GM23338 (cell line): ENCODE measurements at places on chromosomes 11 and 22. TPM values are rescaled to one million over a fixed set of nuclear protein-coding genes. Genes with fewer than 3 reads are reported as not detected.

DNA sequence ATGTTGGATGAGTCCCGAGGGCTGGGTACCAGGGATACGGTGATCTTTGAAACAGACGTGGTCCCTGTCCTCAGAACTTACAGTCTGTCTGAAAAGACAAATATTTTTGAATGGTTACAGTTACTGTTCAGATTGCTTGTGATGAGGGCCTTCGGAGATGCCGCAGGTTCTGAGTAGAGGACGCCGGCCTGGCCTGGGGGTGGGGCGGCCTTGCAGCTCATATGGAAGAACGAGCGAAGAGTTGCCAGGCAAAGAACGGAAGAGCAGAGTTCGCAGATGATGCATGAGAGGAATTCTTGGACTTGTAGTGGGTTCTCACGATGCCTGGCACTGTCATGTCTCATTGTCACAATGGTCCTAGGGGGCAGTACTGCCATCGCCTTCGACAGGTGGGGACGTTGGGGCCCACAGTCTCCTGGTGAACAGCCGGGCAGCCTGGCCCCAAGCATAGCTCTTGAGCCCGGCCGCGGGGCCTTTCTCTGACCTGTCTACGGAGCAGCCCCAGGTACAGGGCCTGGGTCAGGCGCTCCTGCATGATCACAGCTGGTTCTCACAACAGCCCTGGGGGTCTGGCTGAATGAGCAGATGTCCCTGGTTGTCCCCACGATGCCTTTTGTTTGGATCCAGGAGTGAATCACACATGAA is 60.9 kb upstream of the PARVG start:
- DNase-seq, result no peak
- no peaks in the 10 kb centered on the region for H3K27me3 ChIP-seq
- no peak overlapping the region for H3K27ac ChIP-seq
- H3K36me3 ChIP-seq, result no peaks in the 10 kb centered on the region
- H3K4me1 ChIP-seq, result no peaks in the 10 kb centered on the region
- H3K4me3 ChIP-seq, result no peak overlapping the region

DNA sequence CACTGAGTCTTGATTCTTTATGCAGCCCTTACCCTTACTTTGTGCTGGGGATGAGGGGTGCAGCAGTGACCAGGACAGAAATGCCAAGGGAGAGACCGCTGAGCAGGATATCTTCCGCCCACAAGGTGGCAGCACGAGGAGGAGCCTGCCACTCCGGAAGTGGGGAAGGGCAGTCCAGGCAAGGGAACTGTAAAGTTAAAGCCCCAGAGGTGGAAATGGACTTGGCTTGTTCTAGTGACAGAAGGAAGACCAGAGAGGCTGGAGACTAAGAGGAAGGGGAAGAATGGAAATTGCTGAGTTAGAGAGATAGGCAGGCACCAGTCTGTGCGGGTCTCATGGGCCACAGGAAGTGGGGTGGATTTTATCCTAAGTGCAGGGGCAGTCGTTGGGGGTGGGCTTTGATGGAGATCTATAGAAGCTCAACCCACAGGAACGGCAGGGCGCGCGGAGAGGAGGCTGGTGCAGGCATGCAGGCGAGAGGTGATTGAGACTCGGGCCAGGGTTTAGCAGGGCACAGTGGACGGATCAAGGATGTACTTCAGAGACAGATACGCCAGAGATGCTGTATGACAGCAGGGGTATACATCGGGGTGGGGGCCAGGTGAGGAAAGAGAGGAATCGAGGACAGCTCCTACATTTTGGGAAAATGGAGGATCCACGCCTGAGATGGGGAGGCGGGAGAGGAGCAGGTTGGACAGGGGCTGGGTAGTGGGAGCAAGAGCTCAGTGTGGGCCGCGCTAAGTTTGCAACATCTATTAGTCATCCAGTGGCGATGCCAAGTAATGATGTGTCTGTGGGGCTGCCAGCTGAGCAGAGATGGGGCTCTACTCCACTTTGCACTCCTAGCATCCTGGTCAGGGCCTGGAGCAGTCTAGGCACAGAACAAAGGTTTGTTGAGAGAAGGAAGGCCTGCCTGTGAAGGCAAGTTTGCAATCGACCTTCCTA is 3.3 kb upstream of the GRK2 start:
- peak; percentile 91 for DNase-seq
- no peak overlapping the region for H3K27ac ChIP-seq
- H3K4me3 ChIP-seq, result no peak overlapping the region
- no peaks in the 10 kb centered on the region for H3K27me3 ChIP-seq

- H3K4me1 ChIP-seq, result peaks cover 51% of the 10 kb centered on the region
- H3K27ac ChIP-seq, result no peak overlapping the region
- H3K4me3 ChIP-seq, result no peak overlapping the region
- H3K27me3 ChIP-seq, result no peaks in the 10 kb centered on the region
- DNase-seq, result no peak
- no peaks in the 10 kb centered on the region for H3K36me3 ChIP-seq
These were observed 35.3 kb downstream of the EHF start for GRCh38 chr11:34656062-34656720.

- H3K36me3 ChIP-seq, result no peaks in the 10 kb centered on the region
- DNase-seq, result no peak
- H3K4me1 ChIP-seq, result no peaks in the 10 kb centered on the region
- H3K27me3 ChIP-seq, result no peaks in the 10 kb centered on the region
- no peak overlapping the region for H3K4me3 ChIP-seq
- no peak overlapping the region for H3K27ac ChIP-seq
These were observed 2.0 kb upstream of the OR51S1 start for GRCh38 chr11:4851033-4851432.

DNA sequence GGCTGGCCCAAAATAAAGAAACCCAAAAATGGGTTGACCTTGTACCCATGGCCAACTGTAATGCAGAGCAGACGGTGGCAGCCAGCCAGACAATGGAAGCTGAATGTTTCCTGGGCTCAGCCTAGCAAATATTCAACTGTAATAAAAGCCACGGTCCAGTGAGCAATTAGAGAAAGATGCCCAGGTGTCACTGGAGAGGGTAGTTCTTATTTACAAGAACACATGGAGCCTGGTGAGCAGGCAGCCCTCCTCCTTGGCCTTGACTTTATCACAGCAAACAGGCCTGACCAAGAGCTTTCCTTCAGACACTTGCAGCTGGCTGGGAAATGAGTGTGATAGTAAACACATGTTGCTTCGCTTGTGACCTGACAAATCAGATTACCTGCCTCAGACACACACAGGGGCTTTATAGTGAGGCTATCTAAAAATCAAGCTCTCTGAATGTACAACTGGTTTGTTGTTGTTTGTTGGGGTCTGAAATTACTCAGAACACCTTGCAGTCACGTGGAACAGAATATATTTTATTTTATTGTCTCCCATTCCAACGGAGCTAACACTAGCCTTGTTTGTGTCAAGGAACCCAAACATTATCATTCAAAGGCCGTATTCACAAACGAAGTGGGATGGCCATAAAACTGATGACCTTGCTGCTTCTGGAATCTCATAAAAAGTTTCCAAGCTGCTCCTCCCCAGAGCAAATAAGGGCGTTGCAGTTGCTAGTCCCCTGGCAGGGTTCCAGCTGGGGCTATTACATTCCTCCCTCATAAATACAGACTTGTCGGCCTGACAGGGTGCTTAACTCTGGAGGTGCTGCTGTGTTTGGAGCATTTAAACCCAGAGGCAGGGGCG is 161.1 kb downstream of the BBOX1 start:
- H3K27ac ChIP-seq, result no peak overlapping the region
- no peak overlapping the region for H3K4me3 ChIP-seq
- no peaks in the 10 kb centered on the region for H3K27me3 ChIP-seq
- peaks cover 10% of the 10 kb centered on the region for H3K4me1 ChIP-seq

DNA sequence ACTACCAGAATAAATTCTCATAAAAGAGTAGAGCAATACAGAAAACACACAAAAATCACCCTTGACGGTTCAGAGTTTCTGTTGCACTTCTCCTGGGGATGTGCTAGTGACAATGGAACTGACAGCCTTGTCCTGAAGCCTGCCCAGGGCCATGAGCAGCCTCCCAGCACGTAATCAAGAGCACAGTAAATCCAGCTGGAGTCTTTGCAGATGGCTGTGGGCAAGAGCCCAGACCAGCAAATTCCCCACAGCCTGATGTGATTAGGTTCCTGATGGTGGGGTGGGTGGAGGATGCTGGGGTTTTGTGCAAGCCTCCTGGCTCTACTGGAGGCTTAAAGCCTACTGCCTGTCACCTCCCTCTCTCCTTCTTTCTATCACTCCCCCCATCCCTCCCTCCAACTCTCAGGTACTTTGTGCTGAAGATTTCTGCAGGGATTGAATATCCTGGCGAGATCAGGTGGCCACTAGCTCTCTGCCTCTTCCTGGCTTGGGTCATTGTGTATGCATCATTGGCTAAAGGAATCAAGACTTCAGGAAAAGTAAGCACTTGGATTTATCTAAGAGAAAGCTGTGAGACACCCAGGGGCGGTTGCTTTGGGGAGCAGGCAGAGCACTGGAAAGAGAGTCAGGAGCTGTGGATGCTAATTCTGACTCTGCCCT is 18.1 kb downstream of the SLC6A5 start:
- H3K4me1 ChIP-seq, result peaks cover 16% of the 10 kb centered on the region
- H3K27ac ChIP-seq, result no peak overlapping the region

DNA sequence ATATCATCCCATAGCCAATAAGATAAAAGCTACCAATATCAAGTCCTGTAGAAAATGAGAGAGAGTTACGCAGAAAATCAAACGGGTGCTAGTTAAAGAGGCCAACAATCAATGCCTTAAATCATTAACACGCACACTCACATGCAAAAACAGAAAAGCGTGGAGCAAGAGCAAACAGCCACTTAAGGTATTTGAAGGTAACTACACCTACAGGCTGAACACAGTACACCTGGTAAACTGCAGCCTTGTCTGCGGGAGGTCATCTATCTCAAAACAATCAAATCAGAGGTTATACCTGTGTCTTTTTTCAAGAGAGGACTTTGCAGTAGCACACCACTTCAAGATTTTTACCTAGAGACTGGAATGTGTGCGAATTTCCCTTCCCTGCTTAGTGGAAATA is 23.6 kb downstream of the SLC35F2 start:
- H3K27me3 ChIP-seq, result peaks cover 14% of the 10 kb centered on the region
- no peak overlapping the region for H3K27ac ChIP-seq
- peak; percentile 25 for DNase-seq
- H3K4me1 ChIP-seq, result peaks cover 31% of the 10 kb centered on the region
- H3K4me3 ChIP-seq, result no peak overlapping the region

GRCh38 chr11:13287036-13287435 is 9.4 kb downstream of the BMAL1 start:
- no peak for DNase-seq
- no peaks in the 10 kb centered on the region for H3K27me3 ChIP-seq
- no peaks in the 10 kb centered on the region for H3K36me3 ChIP-seq
- no peak overlapping the region for H3K27ac ChIP-seq

DNA sequence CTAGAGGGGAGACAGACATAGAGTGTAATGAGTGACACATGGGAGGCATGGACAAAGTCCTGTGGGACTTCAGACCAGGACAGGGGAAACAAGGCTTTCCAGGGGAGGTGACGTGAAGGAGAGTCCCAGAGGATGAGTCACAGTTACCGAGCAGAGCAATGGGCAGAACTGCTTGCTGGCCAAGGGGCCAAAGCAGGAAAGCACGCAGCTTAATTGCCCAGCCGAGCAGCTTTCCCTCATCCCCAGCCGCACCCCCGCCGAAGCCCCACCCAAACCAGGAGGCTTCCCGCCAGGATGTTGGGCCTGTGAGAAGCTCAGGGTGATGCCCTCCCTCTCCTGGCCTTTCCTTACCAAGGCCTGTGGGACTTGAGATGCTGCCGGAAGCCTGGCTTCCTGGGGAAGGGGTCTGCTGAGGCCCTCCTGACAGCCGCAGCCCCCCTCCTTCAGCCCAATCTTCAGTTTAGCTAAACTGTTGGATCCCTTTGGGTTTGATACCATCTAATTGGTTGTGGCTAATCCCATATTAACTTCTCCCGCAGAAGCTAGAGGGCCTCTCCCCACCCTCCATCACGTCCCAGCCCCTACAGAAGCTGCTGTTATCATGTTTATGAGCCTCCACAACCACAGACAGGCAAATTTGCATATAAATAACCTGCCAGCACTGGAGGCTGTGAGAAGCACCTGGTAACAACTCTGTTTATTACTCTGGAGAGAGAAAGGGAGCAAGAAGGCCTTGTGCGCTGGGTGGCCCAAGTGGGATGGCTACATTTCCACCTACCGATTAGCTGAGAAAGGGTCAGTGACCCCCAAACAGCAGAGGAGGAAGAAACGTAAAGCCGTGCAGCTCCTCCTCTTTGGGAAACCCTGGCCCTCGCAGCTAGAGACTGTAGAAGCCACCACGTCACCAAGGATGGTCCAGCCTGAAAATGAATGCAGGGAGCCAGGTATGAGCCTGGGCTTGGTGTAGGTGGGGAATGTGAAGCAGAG is 80.0 kb downstream of the TRIM29 start:
- no peaks in the 10 kb centered on the region for H3K36me3 ChIP-seq
- peak overlapping the region; percentile 38 for H3K4me3 ChIP-seq
- peaks cover 47% of the 10 kb centered on the region for H3K4me1 ChIP-seq
- peak overlapping the region; percentile 93 for H3K27ac ChIP-seq
- DNase-seq, result peak; percentile 88
- no peaks in the 10 kb centered on the region for H3K27me3 ChIP-seq

DNA sequence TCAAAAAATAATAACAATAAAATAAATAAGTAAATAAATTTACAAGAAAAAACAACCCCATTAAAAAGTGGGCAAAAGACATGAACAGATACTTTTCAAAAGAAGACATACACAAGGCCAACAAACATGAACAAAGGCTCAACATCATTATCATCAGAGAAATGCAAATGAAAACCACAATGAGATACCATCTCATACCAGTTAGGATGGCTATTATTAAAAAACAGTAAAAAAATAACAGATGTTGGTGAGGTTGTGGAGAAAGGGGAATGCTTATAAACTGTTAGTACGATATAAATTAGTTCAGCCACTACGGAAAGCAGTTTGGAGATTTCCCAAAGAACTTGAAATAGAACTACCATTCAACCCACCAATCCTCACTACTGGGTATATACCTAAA is 44.6 kb downstream of the PRCP start:
- no peaks in the 10 kb centered on the region for H3K36me3 ChIP-seq
- no peak overlapping the region for H3K4me3 ChIP-seq
- no peaks in the 10 kb centered on the region for H3K4me1 ChIP-seq
- H3K27ac ChIP-seq, result no peak overlapping the region

The KRTAP5-3 gene
- total RNA-seq, result not detected in 2 replicates

The RASL10A gene
- total RNA-seq, result 0.54 and 3.0 TPM in 2 replicates

The TMPRSS4 gene
- total RNA-seq, result 0.04 and 0.10 TPM in 2 replicates

The MB gene
- total RNA-seq, result not detected in 2 replicates

The KCNC1 gene
- total RNA-seq, result not detected in 2 replicates

The ANKRD13D gene
- total RNA-seq, result 15.7 and 30.8 TPM in 2 replicates

The CBL gene
- total RNA-seq, result 67.6 and 67.8 TPM in 2 replicates
